ENCODE measurements at places on chromosomes 13 and 19.

DNA sequence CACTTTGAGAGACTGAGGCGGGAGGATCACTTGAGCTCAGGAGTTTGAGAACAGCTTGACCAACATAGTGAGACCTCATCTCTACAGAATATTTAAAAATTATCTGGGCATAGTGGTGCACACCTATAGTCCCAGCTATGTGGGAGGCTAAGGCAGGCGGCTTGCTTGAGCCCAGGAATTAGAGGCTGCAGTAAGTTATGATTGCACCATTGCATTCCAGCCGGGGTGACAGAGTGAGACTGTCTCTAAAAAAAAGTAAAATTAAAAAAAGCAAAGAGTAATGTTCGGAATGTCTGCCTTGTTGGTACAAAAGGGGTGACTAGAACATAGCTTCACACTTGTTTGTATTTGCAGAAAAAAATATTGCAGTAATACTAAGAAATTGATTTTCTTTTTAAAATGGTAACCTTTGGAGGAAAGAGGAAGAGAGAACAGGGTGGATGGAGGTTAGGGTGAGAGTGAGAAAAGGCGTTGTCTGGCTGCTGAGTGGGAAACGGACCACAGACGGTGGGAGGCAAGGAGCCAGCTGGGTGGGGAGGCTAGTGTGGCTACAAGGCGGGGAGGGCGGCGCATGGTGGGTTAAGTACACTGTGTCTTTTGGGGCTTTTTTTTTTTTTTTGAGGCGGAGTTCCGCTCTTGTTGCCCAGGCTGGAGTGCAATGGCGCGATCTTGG is 10.2 kb downstream of the PPP1R14A start:
- DNase-seq, result no peak

DNA sequence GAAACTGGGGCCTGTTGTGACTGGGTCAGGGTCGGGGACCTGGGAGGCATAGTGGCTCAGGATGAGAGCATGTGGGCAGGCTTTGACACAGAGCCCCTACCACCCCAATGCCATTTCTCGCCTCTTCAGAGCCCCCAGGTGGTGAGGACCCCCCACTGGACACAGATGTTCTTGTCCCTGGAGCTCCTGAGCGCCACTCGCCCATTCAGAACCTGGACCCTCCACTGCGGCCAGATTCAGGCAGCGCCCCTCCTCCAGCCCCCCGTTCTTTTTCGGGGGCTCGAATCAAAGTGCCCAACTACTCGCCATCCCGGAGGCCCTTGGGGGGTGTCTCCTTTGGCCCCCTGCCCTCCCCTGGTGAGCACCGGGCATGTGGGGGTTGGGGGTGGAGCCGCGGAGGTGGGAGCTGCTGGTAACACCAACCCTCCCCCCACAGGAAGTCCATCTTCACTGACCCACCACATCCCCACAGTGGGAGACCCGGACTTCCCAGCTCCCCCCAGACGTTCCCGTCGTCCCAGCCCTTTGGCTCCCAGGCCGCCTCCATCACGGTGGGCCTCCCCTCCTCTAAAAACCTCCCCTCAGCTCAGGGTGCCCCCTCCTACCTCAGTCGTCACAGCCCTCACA is 10.4 kb downstream of the IGFLR1 start:
- no peak for DNase-seq

DNA sequence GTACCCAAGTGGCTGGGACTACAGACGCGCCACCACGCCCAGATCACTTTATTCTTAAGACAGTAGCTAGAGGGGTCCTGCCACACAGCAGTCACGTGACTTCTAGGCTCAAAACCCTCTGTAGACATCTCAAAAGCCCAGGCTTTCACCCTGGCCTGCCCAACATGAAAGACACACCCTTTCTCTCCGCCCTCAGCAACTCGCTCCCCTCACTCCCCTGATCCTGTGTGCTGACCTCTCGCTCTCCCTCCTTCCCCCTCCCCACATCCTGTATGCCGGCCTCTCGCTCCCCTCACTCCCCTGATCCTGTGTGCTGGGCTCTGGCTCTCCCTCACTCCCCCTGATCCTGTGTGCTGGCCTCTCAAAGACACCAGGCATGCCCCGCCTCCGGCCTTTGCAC is 77.4 kb downstream of the SLC15A1 start:
- DNase-seq, result no peak

DNA sequence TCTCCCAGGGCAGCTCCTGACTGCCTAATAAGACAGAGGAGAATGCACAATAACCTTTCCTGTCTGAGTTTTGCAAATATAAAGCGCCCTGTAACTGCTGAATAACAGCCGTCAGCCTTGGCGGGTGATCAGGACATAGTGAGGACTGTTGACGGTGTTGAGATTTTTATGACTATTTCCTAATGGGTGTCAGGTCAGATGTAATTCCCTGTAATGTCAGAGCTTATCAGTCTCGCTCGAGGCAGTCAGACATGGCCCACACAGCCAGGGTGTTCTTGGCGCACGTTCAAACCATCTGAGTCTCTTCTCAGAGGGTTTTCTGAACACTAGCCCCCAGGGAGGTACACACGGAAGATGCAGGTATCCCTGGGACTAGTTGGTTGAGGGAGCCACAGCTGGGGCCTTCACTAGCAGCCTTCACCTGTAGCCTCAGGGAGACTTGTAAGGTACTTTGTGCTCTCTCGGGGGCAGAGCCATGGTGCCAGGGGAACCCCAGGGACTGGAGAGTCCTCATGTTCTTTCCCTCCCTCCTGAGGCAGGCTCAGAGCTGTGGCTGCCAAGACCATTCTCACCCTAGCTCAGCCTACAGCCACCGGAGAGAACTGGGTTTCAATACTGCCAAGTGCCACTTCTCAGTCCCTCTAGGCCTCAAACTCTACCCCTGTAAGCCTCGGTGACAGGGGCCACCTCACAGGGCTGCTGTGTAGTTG is 213.1 kb downstream of the UQCRFS1 start:
- no peak for DNase-seq

- no peak for DNase-seq
Measured at GRCh38 chr13:57918086-57918485, 286.5 kb downstream of the PCDH17 start.

- no peak for DNase-seq
Measured at GRCh38 chr13:24022568-24022967, 125.3 kb upstream of the C1QTNF9B start.

DNA sequence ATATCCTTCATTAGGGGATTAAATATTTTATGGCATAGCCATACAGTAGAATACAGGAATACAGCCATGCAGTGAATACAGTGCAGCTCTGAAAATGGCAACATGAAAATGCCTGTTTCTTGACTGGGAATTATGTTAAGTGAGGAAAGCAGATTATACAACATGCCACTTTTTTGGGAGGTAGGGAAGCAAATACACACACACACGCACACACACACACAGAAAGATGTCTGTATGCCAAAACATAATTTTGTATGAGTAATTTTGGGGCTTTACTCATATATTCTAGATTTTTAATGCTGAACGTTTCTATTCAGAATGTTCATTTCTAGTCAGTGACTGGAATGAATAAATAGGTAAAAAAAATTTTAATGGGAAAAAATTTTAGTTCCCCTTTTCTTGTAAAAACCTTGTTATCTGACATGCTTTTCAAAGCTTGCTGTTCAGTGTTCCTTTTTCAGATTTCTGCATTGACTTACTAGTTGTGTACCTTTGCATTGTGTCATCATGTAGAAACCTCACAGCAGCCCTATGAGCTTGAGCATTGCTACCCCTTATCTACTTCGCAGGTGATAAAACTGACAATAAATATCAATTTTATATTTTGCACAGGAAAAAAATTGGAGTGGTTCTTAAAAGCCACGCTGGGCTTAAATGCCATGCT is 7.8 kb downstream of the GPR183 start:
- no peak for DNase-seq

GRCh38 chr19:44955505-44956439 is 592 bp downstream of the CLPTM1 start:
- no peak for DNase-seq

GRCh38 chr19:56367829-56368711 is 25.3 kb downstream of the ZNF582 start:
- peak; percentile 86 for DNase-seq

DNA sequence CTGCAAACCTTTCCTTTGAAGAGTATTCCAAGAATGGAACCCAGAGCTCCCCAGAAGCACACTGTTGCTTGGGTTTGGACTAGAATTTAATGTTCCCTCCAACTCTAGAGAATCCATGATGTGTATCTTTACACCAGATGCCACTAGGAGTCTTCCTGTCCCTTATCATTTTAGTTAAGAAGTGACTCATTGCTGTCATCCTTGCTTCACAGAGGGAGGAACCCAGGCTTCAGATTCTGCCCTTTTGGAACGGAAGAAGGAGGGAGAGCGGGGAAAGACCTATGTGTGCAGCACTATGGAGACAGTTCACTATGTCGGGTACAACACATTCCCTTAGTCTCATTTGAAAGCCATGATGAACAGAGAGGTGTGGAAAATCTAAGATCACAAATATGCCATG is 2.1 kb upstream of the ATP12A start:
- DNase-seq, result no peak

DNA sequence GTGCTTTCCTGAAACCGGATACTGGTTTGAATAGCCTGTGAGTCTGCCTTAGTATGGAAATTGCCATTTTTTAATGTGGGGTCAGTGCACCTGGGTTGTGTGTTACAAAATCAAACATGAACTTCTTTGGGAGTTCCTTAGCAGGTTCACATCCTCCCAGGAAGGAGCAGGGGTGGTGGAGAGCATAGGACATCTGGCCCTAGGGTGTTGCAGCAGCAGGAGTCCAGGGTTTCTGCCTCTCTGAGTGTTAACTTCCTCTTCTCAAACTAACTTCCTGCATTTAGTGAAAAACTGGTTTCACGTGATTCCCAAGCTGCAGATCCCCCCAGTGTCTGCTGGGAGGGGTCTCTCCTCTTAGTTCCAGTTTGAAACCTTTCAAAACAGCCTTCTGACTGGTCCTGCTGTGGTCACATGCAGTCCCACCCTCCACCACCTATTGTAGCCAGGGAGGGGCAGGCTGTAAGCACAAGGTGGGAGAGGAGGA is 7.2 kb downstream of the RNASEH2B start:
- no peak for DNase-seq

GRCh38 chr13:52896827-52897659 is 48.6 kb upstream of the PCDH8 start:
- DNase-seq, result no peak

GRCh38 chr19:29695765-29696564 is 19.1 kb downstream of the C19orf12 start:
- no peak for DNase-seq

DNA sequence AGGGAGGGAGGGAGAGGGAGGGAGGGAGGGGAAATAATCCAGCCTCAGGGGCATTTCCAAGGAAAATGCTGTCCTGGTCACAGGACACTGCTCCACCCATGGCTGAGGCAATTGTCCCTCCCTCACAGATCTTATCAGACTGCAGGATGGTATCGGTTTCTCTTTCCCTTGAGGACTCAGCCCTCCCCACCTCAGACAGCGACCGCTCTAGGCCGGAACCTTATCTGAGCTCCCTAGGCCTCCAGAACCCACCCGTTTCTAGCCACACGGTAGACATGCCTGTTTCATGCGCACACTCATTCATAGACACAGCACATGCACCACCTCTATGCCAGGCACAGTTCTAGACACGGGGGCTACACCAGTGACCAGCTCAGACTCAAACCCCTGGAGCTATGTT is 10.0 kb upstream of the IZUMO2 start:
- no peak for DNase-seq

GRCh38 chr13:67549331-67549730 is 319.2 kb upstream of the PCDH9 start:
- DNase-seq, result no peak

DNA sequence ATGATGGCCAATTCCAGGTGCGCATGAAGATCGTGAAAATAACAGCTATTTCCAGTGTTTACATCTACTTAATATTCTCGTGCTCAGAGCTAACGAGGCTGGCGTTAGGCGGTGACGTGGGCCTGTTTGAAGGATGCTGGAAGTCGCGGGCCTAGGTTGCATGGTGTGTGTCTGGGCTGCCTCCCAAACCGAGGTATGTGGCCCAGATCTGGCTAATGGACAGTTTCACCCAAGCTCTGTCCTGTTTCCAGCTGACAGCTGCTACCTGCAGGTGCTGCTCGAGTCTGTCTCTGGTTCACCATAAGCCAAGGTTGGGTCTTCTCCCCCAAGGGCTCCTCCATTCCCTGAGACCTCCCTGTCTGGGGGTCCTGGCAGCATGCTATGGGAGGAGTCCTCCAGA is 40.5 kb upstream of the KCTD15 start:
- DNase-seq, result no peak

DNA sequence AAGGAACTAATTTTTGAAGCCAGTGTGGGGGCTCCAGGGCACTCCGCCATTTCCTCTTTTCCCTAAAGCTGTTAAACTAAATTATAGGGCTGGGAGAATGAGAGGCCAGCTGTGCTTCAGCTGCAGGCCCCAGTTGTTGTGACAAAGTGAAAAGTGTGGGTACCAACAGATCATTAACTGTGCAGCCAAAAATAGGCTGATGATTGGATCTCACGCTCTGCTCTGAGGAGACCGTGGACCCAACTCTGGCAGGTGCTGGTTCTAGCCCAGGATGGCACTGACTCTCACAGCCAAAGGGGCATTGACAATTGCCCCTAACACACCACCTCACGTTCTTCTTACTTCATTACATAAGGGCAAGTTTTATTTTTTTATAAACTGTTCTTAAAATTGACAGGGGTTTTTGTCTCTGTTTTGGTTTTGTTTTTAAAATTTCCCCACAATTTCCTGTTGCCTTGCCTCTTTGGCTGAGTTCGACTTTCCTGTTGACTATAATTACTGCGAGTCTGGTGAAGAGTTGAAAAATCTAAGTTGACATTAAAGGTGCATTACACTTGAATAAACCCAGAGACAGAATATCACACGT is 391.0 kb downstream of the FGF9 start:
- DNase-seq, result peak; percentile 16

DNA sequence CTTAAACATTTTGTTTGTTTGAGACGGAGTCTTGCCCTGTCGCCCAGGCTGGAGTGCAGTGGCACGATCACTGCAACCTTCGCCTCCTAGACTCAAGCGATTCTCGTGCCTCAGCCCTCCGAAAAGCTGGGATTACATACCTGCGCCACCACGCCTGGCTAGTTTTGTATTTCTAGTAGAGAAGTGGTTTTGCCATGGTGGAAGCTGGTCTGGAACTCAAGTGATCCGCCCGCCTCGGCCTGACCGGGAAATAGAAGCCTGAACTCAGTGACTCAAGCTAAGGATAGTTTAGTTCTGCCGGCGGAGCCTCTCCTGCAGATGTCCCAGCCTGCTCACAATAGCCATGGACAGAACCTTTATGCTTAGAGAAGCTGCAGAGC is 53.0 kb upstream of the ZNF254 start:
- DNase-seq, result peak; percentile 52

- DNase-seq, result no peak
Measured at GRCh38 chr19:7848779-7849457, 18.9 kb downstream of the EVI5L start.

GRCh38 chr19:38729653-38730469 is 14.4 kb downstream of the CAPN12 start:
- DNase-seq, result peak; percentile 29

DNA sequence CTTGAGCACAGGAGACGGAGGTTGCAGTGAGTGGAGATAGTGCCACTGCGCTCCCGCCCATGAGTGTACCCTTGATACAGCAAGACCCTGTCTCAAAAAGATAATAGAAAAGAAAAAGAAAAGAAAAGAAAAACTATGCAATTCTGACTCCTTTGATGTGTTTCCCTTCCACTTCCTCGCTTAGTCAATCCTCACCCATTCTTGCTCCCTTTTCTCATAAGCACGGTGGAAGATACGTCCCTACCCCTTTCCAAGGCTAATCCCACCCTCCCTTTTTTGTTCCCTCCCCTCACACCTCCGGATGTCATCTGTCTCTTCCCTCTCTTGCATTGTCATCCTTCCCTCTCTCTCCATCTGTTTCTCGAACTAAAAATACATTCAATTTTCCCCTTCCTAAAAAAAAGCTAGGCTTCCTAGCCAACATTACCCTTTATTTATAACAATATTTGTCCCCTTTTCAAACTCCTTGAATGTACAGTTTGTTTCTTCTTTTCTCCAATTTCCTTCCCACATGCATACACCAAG is 40.5 kb upstream of the ITM2B start:
- DNase-seq, result no peak
